Left renal pelvis (tissue), 4 donors: ENCODE measurements at places on chromosomes 12 and 14.

DNA sequence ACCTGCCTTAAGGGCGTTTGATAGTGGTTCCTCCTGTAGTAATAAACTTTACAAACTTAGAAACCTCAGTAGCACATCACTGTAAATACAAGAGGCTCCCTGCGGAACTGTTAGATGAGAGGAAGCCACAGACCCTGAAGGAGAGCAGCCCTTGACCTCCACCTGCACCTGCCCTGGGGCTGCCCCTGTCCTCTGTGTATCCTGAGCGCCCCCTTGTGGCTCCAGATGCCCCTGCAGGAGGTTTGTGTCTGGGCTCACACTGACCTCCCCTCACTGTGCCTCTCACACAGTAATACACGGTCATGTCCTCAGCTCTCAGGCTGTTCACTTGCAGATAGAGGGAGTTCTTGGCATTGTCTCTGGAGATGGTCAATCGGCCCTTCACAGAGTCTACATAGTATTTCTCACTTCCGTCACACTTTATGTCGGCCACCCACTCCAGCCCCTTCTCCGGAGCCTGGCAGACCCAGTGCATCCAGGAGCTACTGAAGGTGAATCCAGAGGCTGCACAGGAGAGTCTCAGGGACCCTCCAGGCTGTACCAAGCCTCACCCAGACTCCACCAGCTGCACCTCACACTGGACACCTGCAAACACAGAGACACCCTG, 1059.8 kb downstream of the TMEM121 start:
- no peak for DNase-seq

- no peak for DNase-seq
These were observed 37.2 kb downstream of the RDH12 start for GRCh38 chr14:67738740-67739504.

GRCh38 chr14:57086271-57087162, 182.2 kb downstream of the EXOC5 start:
- DNase-seq: no peak

DNA sequence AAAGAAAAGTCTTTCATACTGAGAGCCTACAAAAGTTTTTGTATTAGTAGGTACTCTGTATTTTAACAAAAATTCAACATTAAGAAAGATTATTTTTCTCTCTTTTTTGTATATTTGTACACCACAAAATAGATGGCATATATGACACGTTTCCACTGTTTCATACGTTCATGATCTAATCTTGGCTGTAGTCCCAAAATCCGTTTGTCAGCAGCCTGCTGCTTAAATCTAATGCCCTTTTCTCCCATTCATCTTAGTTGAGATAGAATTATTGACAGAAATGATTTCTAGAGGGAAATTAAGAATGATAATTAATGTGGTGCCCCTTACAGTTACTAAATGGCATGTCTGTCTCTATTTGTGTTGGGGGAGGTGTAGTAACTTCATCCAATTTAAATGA, 140.7 kb upstream of the NOVA1 start:
- no peak for DNase-seq

DNA sequence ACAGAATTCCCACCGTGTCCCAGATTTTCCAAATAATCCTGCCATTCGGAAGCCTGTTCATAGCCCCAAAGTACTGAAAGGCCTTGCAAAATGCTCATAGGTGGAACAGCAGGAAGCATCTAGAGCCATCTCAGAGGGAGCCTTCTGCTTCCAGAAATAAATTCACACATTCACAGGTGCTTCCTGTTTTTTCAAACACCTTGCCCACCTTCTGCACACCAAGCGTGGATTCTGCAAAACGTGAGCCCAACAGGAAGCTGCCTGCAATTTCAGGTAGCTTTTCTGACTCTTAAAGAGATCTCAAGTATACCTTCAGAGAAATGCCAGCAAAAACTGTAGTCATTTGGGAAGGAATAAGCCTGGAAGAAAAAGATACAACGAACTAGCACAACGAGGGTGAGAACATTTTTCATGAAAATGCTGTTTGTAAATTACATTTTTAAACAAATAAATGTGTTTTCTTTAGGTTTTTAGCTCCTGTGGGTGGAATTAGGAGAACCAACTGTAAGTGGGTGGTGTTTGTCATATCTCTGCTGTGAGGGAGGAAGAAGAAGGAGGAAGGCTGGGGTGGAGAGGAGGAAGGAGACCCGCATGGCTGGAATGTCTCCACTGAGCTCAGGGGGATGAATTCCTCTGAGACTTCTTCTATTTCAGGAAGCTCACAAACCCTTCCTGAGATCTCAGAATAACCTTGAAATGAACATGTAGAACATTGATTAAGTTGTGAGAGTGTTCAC, at the start of gene IFNG-AS1:
Gene IFNG-AS1 (plus strand): TSS at position 264 of the 737 bp plus-strand sequence.
- no peak for DNase-seq

- no peak for DNase-seq
These were observed 220.6 kb upstream of the RGS6 start for GRCh38 chr14:71711619-71712018.
